ENCODE measurements at places on chromosomes 6 and 20.

- DNase-seq: no peak
These were observed 474.0 kb upstream of the GJE1 start for GRCh38 chr6:141658696-141659095.

DNA sequence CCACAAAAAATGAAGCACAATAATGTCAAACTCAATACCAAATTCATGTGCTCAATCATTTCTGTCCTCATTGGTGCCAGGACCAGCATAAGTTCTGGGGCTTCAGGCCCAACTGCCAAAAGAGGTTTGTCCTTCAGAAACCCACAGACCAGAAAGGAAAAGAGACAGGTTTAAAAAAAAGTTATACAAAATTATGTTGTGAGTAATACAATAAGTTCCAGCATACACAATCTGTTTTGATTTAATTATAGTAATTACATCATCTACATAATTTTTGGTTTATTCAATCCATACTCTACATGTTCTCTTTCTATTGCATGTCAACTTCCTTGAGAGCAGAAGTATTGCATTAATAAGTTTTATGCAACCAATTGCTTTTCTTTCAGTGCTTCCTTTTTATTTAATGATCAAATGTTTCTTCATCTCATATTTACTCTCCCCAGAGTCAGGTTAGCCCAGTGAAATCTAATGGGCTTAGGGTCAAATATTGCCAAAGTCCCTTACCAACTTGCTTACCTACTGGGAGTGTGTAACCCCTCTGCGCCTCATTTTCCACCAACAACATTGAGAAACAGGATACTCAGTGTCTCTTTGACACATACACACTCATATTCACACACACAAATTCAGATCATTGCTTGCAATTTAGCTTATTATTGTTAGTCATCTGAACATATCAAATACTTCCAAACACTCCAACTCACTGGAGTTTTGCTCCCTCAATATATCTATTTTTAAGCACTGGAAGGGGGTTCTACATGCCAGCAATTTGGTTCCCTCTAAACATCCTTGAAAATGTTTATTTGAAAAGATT is 424.4 kb upstream of the MARCKS start:
- peak; percentile 36 for DNase-seq

DNA sequence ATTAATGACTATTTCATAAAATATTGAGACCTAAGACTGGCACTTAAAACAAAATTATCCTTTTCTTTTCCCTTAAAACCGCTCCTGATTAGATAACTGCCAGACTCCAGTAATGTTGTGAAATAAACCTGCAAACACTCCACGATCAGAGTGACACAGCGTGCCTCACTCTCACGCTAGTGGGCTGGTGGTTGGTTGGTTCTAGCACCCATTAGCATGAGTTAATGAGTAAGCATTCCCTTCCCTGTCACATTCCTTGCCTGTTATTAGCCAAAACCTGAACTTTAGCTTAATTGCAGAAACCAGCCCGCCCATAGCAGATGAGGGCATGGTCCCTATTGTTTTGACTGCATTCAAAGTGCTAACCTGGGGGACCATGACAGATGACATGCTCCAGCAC is 193.4 kb downstream of the CD83 start:
- no peak for DNase-seq

DNA sequence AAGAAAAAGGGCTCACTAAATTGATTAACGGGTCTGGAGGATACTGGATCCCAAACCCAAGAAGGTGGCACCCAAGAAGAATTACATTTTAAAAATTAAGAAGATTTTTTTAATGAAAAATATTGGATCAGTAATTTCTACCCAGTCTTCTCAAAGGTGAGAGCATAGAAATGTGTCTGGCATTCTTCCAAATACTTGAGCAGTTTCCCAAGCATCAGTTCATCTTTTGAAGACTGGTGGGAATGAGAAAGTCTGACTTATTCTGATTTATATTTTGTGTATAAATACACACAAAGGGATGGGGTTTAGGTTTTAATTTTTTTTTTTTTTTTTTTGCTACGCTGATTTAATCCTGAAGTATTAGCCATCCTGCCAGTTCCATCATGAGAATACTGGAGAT is 3.3 kb downstream of the MGME1 start:
- no peak for DNase-seq

GRCh38 chr6:35948725-35949124 is 27.8 kb upstream of the SRPK1 start:
- peak; percentile 37 for DNase-seq

- no peak for DNase-seq
These were observed 4.7 kb downstream of the NKX2-2 start for GRCh38 chr20:21509079-21509596.

- DNase-seq: no peak
These were observed 52.3 kb downstream of the SOBP start for GRCh38 chr6:107542192-107542668.

- DNase-seq: peak; percentile 32
These were observed 30.9 kb downstream of the FIG4 start for GRCh38 chr6:109722011-109722410.

GRCh38 chr6:111918825-111919224 is 45.6 kb upstream of the FYN start:
- peak; percentile 96 for DNase-seq

GRCh38 chr6:13425270-13425873 is 62.0 kb downstream of the GFOD1 start:
- no peak for DNase-seq

GRCh38 chr6:62623846-62624532 is 338.0 kb upstream of the KHDRBS2 start:
- DNase-seq: no peak

- DNase-seq: no peak
These were observed 22.5 kb downstream of the EYA2 start for GRCh38 chr20:46917155-46917554.

DNA sequence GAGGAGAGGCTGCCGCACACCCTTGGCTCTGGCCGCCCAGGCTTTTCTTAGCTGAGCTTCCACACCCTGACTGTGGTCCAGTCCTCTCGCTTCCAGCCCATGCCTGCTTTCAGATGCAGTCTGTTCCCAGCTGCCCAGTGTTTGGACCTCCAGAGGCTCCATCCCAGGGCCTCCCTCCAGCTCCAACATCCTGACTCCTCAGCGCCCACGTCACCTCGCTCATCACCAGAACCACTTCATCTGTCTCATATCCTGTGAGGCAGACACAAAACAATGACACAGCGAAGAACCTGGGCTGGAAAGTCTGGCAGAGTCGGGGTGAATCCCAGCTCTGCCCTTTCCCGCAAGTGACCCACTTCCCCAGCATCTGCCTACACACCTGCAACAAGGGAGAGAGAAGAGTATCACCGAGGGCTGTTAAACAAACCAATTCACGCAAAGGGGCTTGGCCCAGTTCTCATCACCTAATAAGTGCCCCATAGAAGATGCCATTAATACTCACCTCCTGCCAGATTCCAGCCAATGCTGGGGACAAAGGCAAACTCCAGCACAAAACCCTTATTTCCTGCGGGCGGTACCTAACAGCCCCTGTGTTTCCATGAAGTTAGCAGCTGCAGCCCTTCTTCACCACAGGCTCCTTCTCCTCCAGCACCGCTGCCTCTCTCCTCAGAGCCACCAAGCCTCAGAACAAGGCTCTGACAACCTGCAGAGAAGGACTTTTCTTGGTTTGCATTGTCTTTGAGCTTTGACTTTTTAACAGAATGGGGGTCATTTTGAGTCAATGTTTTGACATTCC is 133.4 kb upstream of the CDH4 start:
- peak; percentile 79 for DNase-seq

DNA sequence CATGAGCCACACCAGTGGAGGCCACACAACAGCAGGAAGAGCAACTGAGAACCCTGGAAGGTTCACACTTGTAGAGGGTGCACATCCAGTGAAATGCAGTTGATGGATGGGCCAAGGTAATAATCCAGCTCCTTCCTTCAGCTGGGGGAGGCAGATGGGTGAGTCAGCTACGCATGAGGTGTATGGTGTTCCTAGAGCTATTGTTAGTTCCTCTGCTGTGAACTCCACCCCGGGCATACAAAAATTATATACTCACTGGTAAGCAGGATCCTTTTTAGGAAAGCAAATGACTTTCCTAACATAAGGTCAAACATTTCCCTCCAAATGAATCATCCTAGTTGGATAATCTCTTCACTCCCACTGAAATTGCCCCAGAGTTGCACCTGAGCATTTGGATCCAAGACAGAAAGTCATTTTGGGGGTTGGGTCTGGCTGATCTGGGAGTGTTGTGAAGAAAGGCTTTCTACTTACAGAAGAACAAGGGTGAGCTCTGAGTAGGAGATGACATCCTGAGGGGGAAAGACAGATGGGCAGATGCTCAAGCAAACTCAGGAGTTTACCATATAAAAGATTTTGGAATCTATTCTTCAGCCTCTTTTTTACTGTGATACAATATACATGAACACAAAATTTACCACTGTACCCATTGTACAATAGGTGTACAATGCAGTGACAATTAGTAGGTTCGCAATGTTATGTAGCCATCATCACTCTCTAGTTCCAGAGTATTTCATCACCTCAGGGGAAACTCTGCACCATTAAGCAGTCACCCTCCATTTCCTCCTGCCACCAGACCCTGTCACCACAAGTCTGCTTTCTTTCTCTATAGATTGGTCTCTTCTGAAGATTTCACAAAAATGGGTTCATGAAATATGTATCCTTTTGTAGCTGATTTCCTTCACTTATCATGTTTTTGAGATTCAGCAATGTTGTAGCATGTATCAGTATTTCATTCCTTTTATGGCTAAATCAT is 11.1 kb downstream of the HLA-F start:
- no peak for DNase-seq

- DNase-seq: peak; percentile 57
These were observed 52.9 kb upstream of the BTN3A2 start for GRCh38 chr6:26312096-26312463.

- DNase-seq: no peak
These were observed 5.8 kb upstream of the TFAP2A start for GRCh38 chr6:10420546-10421157.

DNA sequence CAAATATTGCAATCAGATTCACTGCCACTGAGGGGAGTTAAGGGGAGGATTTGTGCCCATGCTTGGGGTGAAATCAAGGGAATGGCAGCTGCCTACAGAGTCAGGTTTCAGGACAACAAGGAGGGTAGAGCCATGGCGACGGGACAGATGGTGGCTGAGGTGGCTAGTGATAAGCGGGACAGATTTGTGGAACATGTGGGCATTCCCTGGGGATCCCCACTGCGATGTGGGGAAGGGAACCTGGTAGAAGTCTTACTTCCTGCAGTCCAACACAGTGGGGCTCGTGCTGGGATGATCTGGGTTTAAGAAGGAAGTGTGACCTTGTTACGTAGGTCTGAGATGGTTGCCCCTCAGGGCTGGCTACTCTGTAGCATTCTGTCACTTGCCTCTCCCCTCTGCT is 292.0 kb upstream of the JARID2 start:
- DNase-seq: no peak

GRCh38 chr20:19757487-19758132 is 448 bp upstream of the RIN2 start:
- DNase-seq: peak; percentile 89

DNA sequence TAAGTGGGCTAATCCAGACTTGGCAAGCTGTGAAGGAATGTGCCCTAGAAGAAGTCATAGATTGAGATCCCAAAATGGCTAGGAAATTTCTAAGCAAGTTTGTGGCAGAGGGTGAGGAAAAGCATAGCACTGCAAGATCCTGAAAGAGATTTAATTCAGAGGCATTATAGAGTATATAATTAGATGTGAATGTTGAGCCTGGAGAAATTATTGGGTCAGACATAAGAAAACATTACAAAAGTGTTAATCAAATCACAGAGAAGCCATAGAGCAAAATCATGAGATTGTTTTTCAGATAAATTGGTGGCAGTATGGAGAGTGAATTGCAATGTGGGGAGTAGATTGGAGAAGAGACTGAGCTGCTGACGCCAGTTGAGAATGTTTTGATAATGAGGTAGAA is 90.0 kb downstream of the CD2AP start:
- DNase-seq: no peak

DNA sequence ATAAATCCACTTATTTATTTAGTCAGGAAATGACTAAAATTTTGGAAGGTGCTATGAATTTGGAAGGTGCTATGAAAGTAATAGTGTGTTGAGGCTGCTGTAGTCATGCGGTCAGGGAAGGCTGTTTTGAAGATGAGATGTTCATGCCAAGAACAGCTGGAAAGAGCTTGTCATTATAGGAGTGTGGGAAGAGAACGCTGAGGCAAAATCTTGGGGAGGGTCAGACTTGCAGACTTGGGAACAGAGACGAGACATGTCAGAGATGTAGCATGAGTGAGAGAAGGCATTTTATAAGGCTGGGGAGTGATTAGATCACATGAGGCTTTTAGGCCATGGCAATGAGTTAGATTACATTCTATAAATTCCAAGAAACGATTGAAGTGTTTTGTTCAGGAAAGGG is 124.0 kb upstream of the B3GAT2 start:
- DNase-seq: peak; percentile 82

- peak; percentile 35 for DNase-seq
These were observed 9.8 kb downstream of the MMUT start for GRCh38 chr6:49453221-49453620.

DNA sequence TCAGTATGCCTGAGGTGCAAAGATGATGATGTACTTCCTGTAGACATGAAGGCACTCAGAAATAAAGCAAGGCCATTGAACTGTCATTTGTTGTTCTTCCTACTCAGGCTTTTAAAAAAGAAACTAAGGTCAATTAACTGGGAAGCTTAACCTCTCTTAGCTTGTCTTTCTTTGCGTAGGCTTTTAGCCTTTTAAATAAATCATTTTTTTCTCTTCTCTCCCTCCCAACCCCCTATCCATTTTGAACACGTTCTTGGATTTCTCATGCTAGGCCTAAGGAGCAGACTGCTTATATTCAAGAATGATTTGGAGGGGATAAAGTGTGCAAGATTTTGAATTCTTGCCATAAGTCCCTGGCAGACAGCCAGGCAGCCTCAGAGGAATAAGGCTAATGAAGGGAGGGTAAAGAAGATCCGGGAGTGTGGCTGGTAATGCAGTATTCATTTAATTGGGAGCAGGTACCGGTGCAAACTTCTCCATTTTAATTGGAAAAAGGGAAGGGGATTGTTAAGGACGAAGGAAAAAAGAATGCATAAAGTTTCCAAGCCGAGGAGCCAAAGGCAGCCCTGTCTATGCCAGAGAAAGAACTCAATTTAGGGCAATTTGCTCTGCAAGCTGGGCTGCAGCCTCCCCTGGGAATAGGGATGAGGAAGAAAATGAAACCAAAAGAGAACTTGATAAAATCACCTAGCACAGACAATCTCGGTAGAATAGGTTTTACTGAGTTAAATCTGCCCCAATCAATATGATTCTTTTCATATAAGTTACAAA is 343.8 kb upstream of the MMS22L start:
- DNase-seq: peak; percentile 64

- no peak for DNase-seq
These were observed 95.9 kb downstream of the FAM120B start for GRCh38 chr6:170402318-170403040.

DNA sequence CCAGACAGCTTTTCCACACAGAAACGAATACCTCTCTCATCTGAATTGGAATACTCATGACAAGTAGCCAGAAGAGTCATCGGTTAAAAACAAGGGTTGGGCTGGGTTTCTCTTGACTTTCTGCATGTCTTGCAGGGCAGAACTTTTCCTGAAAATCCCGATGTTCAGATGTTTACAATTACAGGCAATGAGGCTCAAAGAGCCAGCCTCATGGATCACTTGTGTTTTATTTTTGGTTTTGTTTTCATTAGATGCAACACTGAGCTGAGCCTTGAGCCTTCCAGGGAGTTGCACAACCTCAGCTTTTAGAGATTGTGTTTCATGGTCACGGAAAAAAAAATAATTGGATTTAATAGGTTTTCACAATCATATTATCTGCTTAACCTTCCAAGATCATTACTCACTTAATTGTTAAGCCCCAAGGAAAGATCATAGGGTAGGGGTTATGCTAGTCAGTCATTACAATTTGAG is 288.1 kb upstream of the PRDM1 start:
- peak; percentile 87 for DNase-seq

- no peak for DNase-seq
These were observed 24.9 kb upstream of the PCMTD2 start for GRCh38 chr20:64230461-64231145.
